ENCODE measurements at places on chromosomes 6 and 20. TPM values are rescaled to one million over a fixed set of nuclear protein-coding genes. Genes with fewer than 3 reads are reported as not detected.
A peak's percentile ranks its signal among the peaks of the same experiment; 100 is the strongest.

BTN3A1 gene
- 15.4 TPM for total RNA-seq

DNA sequence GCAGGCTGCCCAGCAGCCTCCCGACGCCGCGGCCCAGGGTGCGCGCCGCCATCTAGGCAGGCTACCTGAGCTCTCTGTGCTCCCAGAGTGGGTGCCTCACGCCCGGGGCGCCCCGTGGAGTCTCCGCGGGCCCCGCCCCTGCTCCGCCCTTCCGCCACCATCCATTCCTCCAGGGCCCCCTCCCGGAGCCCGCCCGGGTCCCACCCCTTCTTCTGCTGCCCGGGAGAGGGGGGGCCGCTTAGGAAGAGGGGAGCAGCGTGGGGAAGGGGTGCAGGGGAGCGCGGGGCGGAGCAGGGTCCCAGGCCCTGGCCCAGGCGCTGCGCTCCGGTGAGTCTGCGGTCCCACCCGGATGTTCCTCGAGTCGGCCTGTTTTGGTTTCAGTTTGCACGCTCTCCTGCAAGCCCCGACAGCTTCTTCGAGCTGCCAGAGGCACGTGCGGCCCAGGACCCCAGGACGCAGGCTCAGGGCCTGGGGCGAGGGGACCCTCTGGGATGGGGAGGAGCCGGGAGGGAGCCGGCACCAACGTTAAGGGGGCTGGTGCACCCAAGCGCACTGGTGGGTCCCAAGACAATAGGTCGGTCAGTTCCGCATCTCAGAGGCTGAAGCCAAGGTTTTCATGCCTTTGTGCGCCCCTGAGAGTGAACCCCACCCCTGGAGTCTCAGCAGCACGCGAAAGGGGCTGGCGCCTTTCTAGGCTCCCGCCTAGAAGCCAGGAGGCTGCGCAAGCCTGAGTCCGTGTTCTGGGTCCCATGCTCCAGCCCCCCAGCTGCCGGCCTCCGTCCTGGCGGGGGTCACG lies at the start of gene ACSS1:
Gene ACSS1 (minus strand): TSS at position 89 of the 796 bp plus-strand sequence. CDS start 37 bp downstream, at position 52.
- no peak for DNase-seq

DNA sequence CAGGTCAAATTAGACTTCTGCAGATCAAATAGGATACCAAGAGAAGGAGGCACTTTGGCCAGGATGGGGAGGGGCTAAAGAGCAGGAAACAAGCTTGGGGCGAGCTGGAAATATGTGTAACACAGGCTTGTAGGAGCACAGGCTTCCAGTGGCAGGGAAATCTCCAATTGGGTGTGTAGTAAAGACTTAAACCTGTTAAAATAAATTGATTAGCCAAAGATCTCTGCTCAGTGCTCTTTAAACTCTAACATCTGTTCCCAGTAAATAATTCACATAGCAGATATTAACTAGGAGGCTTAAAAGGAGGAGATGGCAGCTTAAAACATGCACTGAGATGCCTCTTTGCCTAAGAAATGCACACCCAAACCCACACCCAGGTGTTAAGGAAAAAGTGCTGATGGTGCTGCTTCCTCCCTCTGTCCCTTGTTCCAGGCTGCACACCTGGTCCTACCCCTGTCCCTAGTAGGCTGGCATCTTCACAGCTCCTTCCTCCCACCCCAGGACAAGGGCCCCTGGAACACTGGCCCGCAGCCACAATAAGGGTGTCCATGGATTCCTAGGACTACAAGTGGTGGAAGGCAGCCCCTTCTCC lies 93.5 kb upstream of the MLN start:
- DNase-seq = no peak

CSE1L gene
- 41.6 TPM for total RNA-seq

TAF4 gene
- total RNA-seq = 13.0 TPM

- no peak for DNase-seq
These were observed 173.5 kb downstream of the COL9A1 start for GRCh38 chr6:70129341-70129740.

SLC17A3 gene
- not detected for total RNA-seq

DNA sequence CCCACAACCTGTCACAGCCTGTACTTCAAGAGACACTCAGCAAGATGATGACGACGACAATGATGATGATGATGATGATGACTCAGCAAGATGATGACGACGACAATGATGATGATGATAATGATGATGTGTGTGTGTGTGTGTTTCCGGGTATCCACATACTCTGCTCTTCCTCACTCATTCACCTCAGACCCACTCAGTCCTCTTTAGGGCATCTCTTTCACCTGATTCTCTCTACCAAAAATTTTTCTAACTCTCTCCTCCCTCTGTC lies 1.2 kb upstream of the EIF6 start:
- DNase-seq = no peak

DNA sequence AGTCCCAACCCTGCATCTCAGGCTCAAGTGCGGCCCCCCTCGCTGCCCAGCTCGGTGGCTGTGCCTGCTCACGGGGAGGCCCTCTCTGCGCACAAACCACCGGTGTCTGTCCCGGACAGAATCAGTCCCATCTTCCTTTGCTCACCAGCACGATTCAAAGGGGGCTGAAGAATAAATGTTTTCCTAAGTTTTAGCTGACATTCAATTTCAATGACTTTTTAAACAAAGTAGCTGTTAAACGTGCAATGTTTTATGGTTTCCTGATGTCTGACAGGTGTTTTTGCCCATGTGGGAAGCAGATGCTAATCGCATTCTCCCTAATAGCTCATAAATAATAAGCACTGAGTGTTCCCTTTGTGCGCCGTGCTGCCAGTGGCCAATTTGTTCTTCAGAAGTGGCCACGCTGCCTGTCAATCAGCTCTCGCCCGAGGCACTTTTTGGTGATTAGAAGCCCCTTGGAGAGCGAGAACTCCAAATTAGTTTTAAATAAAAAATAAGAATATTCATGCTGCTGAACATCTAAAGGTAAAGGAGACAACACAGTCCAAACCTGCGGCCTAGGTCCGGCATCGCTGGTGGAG lies 26.3 kb downstream of the BHLHE23 start:
- DNase-seq = no peak

DNA sequence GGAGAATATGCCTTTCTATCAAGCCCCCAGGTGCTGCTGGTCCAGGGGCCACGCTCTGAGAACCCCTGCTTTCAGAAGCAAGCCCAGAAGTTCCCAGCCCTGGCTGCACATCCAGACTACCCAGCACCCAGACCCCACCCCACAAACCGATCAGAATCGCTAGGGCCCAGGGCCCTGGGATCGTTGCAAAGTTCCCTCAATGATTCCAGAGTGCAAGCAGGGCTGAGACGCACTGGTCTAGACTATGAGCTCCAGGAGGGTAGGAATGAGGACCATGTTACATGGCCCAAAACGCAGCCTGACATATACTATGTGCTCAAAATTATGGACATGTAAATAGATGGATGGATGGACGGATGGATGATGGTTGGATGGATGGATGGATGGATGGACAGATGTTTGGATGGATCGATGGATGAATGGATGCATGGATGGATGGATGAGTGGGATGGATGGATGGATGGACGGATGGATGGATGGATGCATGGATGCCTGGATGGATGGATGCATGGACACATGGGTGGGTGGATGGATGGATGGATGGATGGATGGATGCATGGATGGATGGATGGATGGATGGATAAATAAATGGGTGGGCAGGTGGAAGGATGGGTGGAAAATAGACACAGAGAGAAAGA lies 194.1 kb downstream of the PREX1 start:
- DNase-seq = no peak

- DNase-seq = no peak
These were observed 30.8 kb upstream of the HLA-DOA start for GRCh38 chr6:33040157-33040556.

DNA sequence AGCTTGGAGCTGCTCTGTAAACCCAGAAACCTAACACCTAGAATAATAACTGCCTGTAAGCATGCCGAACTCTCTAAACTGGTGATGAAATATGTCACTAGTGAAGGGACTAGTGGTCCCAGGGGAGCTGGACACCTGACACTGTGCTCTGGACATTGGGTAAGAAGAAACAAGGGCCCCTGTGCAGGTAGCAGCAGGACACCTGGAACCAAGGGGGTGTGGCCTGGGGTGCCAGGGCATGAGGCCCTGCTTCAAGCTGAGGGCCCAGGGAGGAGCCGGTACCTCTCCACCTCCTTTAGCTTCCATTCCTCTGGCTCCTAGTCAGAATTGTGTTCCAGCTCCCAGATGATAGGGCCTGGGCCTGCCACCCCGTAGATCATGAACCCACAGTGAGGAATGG lies 263.2 kb downstream of the OGFRL1 start:
- DNase-seq = no peak

GRCh38 chr6:1027109-1027794 lies 284.6 kb upstream of the FOXQ1 start:
- DNase-seq = peak; percentile 47

PDYN gene
- total RNA-seq = not detected

DNA sequence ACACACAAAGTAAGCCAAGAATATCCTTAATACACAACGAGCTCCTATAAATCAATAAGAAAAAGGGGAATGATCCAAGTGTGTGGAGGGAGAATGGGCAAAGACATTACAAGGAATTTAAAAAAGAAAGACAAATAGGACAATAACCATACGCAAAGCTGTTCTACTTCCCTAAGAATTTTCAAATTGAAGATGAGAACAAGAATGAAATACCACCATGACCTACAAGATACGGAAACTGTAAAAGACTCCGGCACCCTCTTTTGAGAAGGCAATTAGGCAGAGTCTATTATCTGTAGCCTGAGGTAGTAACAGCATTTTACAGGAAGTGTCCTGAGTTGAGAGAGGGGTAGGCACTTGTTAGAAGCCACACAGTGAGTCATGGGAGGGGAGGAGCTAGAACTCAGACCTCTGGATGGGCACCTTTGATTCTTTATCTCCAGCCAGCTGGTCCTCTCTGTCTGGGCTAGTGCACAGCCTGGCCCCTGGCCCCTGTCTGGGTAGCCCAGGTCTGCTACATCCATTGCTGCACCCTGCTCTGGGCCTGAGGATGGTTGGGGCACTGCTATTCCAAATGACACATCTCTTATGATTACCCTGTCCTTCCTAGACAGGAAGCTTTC lies 15.3 kb downstream of the RSPO4 start:
- DNase-seq = no peak

- no peak for DNase-seq
These were observed 108.0 kb upstream of the LRFN2 start for GRCh38 chr6:40695114-40695513.

DNA sequence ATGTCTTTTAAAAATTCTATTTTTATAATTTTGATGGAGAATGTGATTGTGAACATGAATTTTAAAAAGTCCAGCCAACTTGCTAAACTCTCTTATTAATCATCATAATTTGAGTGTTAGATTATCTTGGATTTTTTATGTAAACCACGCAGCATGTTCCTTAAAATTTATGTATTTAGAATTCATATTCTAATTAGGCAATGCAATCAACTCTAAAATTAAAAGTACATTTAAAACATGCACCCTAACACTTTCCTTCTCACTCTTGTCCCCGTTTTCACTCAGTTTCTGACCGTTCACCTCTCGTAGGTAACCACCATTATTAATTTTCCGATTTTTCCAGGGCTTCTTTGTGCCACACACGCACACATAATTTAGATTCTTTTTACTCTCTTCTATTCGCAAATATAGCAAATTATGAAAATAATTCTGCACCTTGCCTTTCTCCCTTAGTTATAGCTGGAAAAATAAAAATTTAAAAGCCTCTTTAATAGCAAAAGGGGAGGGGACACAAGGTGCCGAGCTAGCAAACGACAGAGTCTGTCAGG lies 329 bp upstream of the ZKSCAN3 start:
- no peak for DNase-seq

DNA sequence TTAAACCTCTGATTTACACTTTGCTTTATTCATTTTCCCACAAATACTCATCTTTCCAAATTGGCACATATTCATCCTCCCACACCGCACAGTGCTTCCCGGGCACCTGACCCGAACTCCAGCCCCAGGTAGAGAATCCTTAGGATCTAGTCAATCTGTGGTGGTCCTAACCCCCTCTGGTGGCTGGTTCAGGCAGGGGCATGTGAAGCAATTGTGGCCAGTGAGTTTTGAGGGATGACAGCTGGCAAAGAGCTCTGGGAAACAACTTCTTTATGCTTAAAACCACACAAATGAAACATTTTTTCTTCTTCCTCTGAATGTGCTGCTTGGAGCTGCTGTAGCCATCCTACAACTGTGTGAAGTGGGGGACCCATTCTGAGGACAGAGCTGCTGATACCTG lies 54.7 kb downstream of the ELOVL5 start:
- no peak for DNase-seq

- no peak for DNase-seq
These were observed 18.4 kb downstream of the CASS4 start for GRCh38 chr20:56430461-56430860.

DNA sequence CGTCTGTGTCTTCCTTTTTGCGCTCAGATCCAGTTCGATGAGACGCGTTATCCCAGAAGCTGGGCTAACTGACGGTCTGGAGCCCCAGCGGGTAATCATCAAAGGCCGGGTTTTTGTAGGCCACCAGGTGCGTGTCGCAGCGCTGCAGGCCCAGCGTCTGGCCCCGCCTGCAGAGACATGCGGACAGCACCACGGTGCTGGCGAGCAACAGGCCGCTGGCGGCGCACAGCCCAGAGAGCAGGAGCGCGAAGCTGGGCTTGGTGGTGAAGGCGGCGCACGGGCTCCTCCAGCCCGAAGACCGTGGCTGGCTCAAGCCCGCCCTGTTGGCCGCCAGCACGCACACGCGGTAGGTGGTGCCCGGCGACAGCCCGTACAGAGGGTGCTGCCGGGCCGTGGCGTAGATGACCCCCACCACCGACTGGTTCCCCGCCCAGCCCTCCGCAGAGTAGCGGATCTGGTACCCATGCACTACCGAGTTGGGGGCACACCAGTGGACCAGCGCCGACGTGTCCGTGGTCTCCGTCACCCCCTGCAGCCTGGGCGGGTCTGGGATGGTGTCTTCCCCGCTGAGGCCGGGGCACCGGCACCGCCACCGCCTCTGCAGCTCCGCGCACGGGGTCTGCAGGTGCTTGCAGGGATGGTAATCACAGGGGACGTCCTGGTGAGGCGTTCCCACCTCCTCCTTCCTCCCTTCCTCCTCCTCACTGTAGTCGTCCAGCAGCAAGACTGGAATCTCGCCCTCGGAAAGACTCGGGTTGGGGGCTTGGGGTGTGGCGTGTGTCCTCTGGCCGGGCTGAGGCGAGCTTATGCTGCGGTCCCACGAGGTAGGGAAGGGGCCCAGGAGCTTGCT lies 12.7 kb downstream of the LRRN4 start:
- no peak for DNase-seq

C20orf144 gene
- total RNA-seq = not detected

All from mesenteric fat pad (tissue), 1 donor.